ENCODE measurements at places on chromosomes 3 and 15. TPM values are rescaled to one million over a fixed set of nuclear protein-coding genes. Genes with fewer than 3 reads are reported as not detected.

Gene BCL2A1
- 5.1 TPM for total RNA-seq

Gene BFSP2
- total RNA-seq, result 3.4 TPM

Gene RAD51
- 0.48 TPM for total RNA-seq

Gene ANKRD34C
- total RNA-seq, result 0.72 TPM

Gene ST6GAL1
- total RNA-seq, result 44.1 TPM

Gene DNAH12
- 0.48 TPM for total RNA-seq

DNA sequence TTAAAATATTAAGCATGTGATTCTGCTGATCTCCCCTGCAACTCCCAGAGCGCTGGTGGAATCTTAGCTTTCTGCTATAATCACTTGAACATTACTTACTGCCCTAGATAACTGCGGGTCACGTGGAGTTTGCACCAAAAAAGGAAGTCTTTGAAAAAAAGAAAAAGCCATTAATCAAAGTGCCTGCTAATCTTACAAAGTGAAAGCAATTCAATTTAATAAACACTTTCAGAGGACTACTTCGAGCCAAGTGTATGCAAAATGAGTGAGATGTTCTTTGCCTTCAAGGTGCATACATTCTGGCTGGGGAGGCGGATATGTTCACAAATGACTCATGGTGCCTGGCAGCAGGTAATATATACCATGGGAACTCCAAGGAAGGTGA lies 109.9 kb upstream of the GAP43 start:
- DNase-seq, result no peak

DNA sequence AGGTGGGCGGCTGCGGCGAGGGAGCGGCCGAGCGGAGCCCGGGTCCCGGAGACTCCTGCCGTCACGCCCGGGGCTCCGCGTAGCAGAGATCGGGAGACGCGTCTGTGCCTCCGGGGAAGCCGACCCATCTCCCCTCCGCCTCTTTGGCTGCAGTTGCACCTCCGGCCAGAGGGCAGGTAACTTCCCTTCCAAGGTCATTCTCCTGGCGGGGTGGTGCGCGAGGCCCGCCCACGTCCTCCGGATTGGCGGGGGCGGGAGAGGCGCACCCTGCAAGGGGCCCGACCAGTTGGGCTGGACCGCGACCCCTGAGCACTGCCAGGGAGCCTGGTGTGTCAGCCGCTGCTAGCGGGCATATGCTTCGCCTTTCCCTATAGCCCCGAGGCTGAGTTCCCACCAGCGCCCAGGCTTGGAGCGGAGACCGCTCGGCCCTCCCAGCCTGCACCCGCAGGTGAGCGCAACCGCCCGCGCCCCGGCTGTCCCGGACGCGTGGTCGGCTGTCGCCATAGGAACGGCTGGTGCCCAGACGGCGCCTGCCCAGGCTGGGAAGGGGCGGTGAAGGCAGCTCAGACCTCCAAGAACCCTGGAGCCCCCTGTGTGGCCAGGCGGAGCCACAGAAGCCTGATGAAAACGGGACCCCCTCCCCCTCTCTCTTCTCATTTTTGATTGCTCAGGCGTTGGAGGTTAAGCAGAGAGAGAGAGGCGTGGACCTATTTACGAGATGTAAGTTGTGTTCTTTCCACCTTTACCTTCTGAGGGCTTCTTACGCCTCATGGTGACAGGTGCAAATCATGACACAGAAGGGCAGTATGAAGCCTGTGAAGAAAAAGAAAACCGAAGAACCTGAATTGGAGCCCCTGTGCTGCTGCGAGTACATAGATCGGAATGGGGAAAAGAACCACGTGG lies 453 bp downstream of the ZDHHC23 start:
- DNase-seq, result peak; percentile 2

- DNase-seq, result no peak
Observed at GRCh38 chr3:14799146-14799545, 19.6 kb upstream of the FGD5 start.

DNA sequence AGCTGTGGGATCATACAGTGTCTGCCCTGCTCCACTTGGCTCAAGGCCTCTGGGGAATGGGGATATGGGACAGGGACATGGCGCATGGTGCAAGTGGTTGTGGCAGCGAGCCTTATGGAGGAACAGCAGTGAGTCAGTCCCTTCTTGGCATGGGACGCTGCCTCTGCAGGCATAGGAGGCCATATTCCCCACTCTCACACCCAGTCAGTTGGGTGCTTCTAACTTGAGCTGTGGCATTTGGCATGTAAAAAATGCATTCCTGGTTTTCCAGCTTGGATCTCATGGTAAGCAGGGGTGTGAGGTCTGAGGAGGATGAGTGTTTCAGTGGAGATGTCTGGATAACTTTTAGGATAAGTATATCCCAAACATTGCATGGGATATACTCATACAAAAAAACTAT lies 31.6 kb upstream of the UBE2Q2 start:
- DNase-seq, result no peak

DNA sequence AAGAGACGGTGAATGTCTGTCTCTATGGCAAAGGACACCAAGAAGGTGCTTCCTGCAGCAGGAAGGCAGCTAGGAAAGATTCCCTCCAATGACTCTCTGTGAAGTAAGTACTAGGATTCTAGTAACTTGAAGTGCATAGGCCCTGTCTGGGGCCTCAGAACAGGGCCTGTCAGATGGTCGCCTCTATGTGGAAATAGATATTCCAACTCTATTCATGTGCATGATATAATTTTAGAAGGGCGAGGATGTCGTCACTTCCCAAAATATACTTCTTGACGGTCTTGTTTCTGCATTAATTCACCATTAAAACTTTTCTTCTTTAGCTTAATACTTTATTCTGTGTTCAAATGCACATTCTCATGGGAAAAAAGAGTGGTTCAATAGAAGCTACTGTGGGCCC lies 167.0 kb downstream of the TLE3 start:
- DNase-seq, result no peak

DNA sequence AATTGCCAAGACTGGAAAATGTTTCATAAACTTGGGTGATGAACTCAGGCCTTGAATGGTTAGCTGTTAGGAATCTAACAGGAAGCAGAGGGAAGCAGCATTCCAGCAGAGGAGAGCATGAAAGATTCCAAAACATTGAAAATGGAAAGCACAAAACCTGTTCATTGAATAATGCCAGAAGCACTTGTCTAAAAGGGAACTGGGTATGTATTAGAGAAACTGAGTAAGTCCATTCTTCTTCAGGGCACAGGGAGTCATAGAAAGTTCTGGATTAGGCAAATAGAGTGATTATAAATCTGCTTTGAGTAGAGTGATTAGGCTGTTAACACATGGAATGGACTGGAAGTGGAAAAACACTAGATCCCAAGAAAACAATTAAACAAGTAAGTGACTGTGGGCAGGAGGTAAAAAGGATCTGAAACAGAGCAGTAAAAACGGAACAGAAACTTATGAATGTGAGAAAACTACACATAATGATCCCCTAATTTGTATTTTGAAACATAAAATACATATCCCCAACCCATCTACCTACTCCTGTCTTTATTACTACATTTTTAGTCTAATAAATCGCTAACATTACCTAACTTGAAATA lies 343.4 kb downstream of the TBC1D5 start:
- no peak for DNase-seq

GRCh38 chr15:50124631-50125030 lies 5.6 kb upstream of the ATP8B4 start:
- DNase-seq, result no peak

DNA sequence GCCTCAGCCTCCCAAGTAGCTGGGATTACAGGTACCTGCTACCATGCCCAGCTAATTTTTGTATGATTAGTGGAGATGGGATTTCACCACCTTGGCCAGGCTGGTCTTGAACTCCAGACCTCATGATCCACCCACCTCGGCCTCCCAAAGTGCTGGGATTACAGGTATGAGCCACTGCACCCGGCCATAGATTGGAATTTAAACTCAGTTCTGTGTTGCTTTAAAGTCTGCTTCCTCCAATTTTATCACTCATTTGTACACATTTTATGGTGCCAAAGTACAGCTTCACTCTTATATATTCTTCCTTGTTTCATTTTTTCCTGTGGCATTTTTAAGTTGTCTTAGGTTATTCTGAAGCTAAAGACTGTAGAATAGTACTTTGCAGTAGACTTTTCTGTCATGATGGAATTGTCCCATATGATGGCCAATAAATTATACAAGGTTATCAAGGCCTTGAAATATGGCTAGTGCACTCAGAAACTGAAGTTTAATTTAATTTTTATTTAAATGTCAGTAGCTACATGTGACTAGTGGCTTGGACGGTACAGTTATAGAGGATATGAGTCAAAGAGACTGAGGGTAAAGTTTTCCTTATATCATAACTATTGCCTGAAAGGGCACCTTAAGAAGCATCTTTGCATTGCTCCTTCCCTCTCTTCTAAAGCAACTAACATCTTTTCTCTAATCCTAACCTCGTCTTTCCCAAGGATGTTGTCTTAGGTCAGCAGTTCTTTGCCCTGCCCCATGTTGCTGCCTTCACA lies 28.1 kb downstream of the ATP11B start:
- DNase-seq, result no peak

- DNase-seq, result no peak
Observed at GRCh38 chr3:55477306-55478303, 9.5 kb downstream of the WNT5A start.

GRCh38 chr3:186599142-186599784 lies 13.6 kb upstream of the AHSG start:
- no peak for DNase-seq

DNA sequence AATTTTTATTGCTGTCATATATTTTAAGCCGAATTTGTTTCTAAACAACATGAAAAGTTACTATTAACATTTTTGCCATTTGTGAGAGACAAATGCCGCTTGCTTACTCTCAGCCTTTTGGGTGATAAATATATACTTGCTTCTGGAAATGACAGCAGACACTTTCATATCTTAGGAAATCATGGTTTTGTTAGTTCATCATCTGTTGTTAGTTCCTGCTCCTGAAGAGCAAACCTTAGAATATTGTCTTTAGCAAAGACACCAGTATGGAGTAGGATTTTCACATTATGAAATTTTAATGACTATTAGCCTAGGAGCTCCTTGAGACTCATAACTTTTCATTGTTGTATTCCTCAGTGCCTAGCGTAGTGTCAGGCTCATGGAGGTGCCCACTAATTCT lies 36.0 kb downstream of the RAB8B start:
- DNase-seq, result no peak

GRCh38 chr3:115512565-115513415 lies 110.5 kb upstream of the GAP43 start:
- peak; percentile 76 for DNase-seq

- DNase-seq, result no peak
Observed at GRCh38 chr3:156664011-156664830, 10.2 kb upstream of the TIPARP start.

DNA sequence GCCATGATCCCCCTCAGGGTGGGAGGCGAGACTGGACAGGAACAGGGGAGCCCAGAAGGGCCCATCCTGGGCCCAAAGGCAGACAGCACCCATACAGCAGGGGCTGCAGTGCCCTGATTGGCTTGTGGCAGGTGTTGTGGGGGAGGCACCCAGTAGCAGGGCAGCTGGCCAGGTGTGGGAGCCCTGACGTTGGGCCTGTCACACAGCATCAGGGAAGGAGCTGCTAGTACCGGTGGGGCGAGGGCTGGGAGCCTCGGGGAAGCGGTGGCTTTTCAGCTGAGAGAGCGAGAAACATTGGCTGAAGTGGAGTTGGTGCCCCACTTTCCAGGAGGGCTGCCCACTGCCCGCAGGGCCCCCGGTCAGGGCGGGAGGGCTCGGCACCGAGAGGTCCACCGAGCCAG lies 19.7 kb upstream of the CYP11A1 start:
- no peak for DNase-seq

GRCh38 chr3:3013317-3014052 lies 96.7 kb downstream of the IL5RA start:
- DNase-seq, result no peak

DNA sequence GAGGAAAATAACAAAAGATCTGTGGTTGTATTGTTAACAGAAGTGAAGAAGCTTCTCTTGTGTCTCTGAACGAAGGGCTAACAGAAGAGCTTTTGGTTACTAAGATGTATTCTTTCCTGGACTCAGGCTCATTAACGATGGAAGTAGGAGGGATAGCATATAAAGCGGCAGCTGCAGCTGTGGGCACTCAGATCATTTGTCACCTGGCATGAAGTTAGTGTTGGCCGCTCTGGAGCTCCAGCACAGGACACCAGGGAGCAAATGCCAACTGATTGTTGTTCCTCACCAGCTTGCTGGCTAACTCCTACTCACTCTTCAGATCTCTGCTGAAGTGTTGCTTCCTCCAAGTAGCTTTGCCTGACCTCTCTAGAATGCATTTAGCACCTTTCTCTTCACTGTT lies 15.5 kb upstream of the SLITRK3 start:
- DNase-seq, result no peak

DNA sequence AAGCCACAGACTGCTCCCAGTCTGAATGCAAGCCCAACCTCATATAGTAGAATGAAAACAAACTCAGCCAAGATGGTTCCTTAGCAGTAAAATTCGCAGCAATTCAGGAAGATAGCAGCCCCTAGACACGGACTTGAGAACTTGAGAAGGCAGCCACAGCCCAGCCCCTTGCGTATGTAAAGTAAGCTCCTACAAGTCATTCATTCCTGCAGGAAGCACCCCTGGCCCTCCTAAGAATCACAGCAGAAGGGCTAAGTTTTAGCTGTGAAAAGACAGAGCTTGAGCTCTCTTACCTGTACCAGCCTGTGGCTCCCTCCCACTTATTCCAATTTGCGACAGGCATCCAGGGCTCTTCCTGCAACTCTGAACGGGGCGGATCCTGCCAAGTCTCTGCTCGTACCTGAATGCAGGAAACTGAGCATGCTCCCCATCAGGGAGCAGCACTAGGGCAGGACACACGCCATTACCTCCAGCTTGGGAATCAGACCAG lies 136.4 kb downstream of the MAGI1 start:
- peak; percentile 69 for DNase-seq

DNA sequence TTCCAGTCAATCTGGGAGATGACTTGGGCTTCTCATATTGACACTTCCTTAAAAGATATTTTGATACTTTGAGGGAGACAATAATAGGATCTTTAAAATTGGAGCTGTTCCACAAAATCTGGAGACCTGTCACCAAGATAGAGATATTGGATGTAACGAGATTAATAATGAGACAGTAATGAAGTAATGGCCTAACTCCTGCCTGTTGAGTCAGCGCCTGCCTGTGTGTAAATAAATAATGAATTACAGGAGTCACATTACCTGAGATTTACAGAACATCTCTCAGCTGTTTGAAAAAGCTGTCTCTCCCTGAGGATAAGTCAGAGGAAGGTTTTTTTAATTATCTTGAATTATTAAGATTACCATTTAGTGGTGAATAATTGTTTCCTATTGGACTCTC lies 43.8 kb upstream of the MITF start:
- no peak for DNase-seq

DNA sequence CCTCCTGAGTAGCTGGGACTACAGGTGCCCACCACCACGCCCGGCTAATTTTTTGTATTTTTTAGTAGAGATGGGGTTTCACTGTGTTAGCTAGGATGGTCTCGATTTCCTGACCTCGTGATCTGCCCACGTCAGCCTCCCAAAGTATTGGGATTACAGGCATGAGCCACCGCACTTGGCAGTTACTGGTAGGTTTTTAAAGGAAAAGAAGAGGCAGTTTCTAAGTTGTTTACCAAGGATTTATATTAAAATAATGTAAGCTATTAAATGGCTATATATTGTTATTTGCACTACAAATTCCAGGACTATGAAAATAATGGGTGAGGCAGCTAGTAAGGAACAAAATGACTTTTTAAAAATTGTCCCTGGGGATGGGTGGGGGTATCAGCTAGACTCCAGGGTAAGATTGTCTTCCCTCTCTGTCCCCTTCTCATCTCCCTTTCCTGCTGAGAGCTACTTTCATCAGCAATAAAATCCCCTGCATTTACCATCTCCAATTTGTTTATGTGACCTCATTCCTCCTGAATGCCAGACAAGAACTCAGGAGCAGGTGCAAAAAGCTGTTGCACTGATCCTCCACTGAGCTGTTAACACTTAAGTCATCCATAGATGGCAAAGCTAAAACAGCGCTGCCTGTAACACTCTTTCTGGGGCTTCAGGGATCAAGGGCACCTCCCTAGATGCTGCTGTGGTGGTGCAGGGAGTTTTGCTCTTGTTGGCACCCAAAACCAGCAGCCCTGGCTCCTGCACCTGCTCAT lies 165.2 kb downstream of the ZPLD1 start:
- no peak for DNase-seq
